ENCODE measurements at places on chromosomes 13 and 19.
A peak's percentile ranks its signal among the peaks of the same experiment; 100 is the strongest.

DNA sequence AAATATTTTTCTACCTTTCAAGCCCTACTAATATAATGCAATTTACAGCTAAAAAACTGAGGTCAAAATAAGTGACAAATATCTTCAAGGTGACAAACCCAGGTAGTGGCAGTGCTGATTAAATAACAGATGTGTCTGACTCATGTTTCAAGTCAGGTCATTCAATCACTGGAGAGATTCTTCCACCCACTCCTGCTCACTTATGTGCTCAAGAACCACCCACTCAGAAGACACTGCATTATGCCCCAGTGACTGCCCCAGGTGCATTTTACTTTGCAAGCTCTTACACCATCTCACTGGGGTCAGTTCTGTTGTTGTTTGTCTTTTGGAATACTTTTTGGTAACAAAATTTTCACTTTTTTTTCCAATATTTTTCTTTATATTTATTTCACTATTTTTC lies 2.2 kb downstream of the ZNF100 start:
- no peak for DNase-seq

DNA sequence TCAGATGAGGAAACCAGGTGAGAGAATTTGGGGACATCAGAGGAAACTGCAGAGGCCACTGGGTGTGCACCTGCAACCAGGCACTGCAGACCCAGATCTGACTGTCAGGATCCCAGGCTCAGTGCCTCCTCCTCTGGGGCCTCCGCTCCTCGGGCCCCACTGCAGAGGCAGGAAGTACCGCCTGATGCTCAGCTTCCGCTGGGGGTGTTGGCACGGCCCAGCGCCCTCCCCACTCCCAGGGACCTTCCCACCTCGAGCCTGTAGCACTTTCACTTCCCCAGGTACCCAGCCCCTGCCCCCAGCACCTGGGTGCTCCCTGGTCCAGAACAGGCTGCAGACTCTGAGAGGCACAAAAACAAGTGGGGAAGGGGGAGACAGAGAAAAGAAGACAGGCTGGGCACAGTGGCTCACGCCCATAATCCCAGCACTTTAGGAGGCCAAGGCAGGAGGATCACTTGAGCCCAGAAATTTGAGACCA lies 1.4 kb upstream of the CD37 start:
- peak; percentile 93 for DNase-seq

- no peak for DNase-seq
These were observed 27.1 kb upstream of the MTUS2 start for GRCh38 chr13:28792992-28793391.

- no peak for DNase-seq
These were observed 36.4 kb upstream of the STARD13 start for GRCh38 chr13:33321686-33322542.

GRCh38 chr13:75430436-75431209 lies 51.3 kb downstream of the TBC1D4 start:
- DNase-seq, result no peak

- DNase-seq, result peak; percentile 99
These were observed at the start of gene KANK3 for GRCh38 chr19:8342684-8343482. TSS of gene KANK3 (minus strand) at chr19:8343262. CDS start at chr19:8337828, 5,434 bp downstream.

- no peak for DNase-seq
These were observed 74.5 kb downstream of the NBEA start for GRCh38 chr13:35016362-35017112.

- DNase-seq, result peak; percentile 65
These were observed 94.1 kb downstream of the STK24 start for GRCh38 chr13:98482476-98483444.

GRCh38 chr19:1217366-1217765 lies 11.8 kb downstream of the STK11 start:
- DNase-seq, result no peak

DNA sequence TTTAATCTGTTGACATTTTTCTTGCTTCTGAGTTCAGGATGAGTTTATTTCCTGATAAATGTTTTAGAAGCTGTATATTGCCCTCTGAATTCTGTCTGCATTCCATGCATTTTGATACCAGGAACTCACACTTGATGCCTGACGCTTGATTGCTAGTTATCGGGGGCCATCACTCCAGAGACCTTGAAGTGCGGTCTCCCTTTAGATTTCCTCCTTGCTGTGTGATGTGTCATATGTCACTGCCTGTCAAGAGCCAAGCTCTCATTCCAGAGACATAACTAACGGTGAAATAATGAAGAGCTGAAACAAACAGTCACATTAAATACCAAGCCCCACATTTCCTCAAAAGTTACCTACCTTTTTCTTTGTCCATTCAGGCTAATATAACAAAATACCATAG lies 155.5 kb downstream of the TNFSF13B start:
- no peak for DNase-seq

- peak; percentile 41 for DNase-seq
These were observed 927 bp downstream of the CHAMP1 start for GRCh38 chr13:114315074-114315785.

DNA sequence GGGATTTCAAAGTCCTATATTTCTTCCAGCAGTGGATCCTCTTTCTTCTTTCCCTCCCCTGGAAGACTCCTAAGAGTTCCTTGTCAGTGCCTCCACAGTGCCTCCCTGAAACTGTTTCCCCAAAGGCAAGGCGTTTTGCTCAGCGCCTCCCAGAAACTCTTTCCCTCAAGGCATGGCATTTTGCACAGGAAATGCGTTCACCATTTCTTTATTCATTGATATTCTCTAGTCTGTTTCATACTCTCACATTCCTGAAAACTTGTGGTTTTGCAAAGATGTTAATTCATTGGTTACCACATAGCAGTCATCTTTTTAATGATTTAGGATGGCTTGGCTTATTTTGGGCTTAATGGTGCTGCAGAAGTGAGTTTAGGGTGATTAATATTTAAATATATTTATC lies 177.3 kb upstream of the SLC10A2 start:
- no peak for DNase-seq

- DNase-seq, result no peak
These were observed 762 bp downstream of the ZNF45 start for GRCh38 chr19:43934055-43934984.

- DNase-seq, result no peak
These were observed 61.9 kb downstream of the KDM4B start for GRCh38 chr19:5030822-5031221.

All from GM12865 (cell line).